RWPE1 (cell line): ENCODE measurements at places on chromosomes 11 and 22.
A peak's percentile ranks its signal among the peaks of the same experiment; 100 is the strongest.

DNA sequence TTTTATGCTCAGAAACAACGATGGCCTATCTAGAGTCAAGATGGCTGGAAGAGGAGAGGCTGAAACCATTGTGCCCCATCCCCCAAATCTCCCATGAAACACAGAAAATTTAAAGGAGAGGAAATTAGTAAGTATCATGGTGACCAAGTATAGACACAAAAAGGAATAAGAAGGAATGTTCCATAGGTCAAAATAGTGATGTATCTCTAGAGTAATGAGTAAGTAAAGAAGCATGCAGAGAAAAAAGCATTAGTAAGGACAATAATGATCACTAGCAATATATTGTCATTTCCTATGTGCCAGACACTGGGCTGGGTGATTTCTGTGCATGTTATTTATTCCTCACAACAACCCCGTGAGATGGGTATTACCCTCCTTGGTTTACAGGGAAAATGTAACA lies 2.6 kb upstream of the SLC22A24 start:
- no peak for DNase-seq

DNA sequence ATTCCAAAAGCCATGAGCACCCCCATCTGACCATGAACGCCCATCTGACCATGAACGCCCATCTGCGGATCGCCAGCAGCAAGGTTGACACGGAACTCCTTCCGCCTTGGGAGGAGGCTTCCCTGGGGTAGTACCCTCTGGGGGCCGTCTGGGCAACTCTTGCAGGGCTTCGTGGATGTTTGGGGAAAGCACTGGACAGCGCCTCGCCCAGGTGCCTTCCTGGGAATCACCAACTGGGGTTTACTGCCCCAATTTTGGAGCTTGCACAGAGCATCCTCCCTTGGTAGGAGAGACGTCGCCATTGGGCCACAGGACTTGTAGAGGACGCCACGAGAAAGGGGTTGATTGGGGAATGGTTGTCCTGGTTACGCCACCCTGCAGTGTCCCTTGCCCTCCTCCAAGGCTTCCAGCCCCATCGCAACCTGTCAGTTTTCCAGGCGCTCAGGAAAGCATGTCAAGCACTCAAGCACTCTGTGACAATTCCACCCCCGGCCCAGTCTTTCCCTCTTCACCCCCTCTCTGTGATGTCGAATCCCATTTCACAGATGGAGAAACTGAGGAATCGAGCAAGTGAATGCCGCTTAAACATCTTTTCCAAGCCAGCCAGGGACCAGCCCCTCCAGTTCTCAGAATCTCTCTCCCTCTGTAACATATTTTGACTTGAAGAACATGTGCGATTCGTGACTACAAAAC lies 914 bp upstream of the PRDM11 start:
- DNase-seq = no peak

DNA sequence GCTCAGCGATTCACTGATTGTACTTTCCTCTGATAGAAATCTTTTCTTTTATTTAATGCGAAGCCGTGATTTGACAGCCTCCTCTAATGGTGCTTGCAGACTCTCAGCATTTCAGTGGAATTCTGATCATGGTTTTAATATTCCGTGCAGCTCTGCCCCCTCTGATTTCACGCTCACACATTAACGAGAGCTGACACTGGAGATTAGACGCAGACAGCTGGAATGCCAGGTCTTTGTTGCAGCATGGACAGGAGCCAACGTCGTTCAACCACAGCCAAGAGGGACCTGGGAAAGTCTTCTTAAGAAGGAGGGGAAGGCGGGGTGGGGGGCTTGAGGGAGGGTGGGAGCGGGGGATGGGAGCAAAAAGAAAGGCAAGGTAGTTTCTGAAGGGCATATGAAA lies 186.4 kb downstream of the BLID start:
- DNase-seq = no peak

- no peak for DNase-seq
Observed at GRCh38 chr11:44257338-44258189, 52.4 kb downstream of the ALX4 start.

DNA sequence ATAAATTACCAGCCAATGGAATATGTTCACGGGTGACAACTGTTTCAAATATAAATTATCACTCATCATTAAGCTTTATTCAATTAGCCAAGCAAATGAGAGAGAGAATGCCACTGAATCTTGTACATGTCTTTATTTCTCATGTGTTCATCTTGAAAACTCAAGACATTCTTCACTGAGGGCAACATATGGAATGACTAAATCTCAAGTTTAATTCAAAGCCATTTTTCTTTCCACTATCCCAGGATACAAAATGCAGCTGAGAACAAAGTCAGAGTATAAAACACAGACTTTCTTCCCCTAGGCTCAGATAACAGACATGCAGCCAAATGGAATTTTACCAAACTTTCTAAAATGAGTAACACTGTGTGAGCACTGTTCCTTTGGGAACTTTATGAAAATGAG lies 12.1 kb upstream of the BBOX1 start:
- no peak for DNase-seq

GRCh38 chr11:44178381-44178780 lies 82.9 kb downstream of the EXT2 start:
- DNase-seq = no peak

- DNase-seq = no peak
Observed at GRCh38 chr22:47059076-47059475, 296.6 kb downstream of the TBC1D22A start.

- DNase-seq = peak; percentile 52
Observed at GRCh38 chr11:117143390-117143789, 697 bp upstream of the PAFAH1B2 start.

DNA sequence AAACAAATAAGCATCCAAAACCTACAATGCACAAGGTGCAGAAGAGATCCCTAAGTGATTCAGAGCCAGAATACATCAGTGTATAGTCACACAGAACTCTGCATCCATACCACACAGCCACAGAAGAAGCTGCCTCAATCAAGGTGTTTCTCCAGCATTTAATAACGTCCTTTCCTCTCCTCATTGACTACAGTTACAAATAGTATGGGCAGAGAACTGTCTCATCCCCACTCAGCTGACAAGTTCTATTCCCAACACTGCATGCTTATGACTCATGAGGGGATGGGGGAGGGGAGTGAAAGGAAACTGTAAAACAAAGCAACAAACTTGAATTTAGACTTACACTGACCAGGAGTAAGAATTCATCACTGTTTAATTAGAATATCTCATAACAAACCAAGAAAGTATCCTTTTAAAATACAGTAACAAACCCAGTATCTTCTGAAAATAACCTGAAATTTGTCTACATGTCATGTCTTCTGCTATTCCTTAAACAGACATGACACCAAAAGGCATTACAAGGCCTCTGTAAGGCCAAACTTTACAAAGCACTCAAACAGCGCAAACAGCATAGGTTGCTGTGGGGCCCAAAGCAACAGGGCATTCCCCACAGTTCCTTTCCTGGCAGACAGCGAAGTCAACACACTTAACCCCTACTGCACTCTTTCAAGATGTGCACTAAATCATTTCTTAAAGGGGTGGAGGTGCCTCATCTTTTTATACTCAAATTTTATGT lies 29.3 kb downstream of the CELF1 start:
- DNase-seq = peak; percentile 78
